ENCODE measurements at places on chromosomes 1 and 21.
A peak's percentile ranks its signal among the peaks of the same experiment; 100 is the strongest.

DNA sequence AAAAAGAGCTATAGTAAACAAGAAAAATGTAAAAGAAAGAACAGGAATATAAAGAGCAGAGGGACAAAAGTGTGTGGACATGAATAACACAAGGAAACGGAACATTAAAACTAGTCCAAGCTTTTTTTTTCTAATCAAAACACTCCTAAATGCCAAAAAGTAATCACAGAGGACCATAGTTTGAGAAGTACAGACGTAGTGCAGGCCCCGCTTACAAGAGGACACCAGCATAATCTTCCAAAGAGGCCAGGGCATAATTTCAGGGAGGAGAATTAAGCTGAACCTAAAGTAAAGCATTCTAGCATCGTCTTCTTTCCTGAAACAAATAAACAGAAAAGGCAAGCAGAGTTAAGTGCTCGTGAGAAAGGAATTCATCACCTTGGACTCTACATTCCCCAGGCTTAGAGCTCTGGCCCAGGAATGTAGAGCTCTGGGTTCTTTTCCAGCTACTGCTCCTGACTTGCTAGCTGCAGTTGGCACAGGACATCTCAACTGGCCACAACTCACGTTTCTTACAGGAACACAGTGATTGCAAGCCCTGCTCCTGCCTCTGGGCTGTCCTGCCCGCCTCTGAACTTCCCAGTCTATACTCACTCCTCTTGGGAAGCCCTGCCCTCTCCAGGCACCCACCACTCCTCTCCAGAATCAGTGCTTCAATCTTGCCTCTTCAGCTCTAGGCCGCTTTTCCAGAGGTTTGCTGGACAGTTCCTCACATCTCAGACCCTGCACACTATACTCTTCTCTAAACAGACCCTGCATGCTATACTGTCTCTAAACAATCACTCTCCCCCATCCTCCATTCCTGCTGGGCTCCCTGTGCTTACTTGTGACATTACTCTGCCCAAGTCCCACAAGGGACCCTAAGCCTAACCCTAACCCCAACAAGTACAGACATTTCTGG lies 9.8 kb downstream of the RGS8 start:
- DNase-seq = no peak

- DNase-seq = no peak
Measured at GRCh38 chr1:12085643-12086260, 22.6 kb downstream of the TNFRSF8 start.

DNA sequence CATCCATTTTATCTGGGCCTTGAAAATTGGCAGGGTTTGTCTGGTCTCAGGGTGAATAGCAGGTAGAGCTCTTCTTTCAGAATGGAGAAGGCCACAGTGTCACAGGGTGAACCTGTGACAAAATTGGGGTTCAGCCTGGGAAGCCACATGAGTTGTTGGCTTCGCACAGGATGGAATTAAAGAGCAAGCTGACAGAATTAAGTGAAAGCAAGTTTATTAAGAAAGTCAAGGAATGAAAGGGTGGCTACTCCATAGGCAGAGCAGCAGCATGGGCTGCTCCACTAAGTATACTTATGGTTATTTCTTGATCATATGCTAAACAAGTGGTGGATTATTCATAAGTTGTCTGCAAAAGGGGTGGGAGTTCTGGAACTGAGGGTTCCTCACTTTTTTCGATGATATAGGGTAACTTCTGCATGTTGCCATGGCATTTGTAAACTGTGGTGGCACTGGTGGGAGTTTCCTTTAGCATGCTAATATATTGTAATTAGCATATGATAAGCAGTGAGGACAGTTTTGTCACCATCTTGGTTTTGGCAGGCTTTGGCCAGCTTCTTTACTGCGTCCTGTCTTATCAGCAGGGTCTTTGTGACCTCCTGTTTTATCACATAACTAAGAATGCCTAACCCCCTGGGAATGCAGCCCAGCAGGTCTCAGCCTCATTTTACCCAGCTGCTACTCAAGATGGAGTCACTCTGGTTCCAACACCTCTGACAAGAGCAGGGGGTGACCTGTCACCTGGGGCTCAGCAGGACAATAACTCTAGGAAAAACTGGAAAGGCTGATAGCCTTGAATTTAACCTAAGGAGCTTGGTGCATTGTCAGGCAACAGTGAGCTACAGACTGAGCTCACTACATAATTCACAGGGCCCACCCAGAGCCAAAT lies 5.1 kb downstream of the IFNAR2 start:
- DNase-seq = no peak

- DNase-seq = no peak
Measured at GRCh38 chr1:217781056-217781455, 149.9 kb downstream of the SPATA17 start.

- no peak for DNase-seq
Measured at GRCh38 chr1:229640455-229640854, 14.4 kb downstream of the URB2 start.

GRCh38 chr1:207026104-207026534 lies 6.4 kb downstream of the C1orf116 start:
- no peak for DNase-seq

DNA sequence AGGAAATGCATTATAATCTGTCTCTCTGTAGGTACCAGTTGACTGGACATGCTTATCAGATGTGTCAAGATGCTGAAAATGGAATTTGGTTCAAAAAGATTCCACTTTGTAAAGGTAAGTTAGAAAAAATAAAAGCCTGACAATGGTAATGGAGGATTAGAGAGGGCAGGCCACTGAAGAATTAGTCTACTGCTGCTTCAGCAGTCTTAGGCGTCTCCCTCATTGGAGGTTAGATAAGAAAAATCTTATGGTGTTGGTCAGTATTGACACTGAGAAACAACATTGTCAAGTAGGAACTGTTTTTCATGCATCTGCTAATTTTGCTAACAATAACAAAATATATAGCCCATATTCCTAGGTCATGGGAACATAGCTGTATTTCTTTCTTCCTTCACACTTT lies 20.1 kb downstream of the CR2 start:
- no peak for DNase-seq

DNA sequence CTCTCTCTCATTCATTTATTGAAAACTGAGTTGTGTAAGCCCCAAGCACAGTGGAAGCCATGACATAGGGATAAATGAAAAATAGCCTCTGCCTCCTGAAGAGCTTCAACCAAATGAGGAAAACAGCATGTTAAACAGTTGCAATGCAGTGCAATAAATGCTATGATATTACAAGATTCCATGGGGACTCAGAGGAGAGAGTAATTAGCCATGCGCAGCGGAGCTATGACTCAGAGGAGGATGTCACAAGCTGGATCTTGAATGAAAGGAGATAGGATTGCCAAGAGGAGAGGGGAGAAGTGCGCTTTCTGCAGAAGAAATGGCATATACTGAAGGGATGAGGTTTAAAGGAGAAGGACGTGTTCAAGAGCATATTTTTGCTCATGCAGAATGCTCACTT lies 231.3 kb upstream of the PLXNA2 start:
- no peak for DNase-seq

DNA sequence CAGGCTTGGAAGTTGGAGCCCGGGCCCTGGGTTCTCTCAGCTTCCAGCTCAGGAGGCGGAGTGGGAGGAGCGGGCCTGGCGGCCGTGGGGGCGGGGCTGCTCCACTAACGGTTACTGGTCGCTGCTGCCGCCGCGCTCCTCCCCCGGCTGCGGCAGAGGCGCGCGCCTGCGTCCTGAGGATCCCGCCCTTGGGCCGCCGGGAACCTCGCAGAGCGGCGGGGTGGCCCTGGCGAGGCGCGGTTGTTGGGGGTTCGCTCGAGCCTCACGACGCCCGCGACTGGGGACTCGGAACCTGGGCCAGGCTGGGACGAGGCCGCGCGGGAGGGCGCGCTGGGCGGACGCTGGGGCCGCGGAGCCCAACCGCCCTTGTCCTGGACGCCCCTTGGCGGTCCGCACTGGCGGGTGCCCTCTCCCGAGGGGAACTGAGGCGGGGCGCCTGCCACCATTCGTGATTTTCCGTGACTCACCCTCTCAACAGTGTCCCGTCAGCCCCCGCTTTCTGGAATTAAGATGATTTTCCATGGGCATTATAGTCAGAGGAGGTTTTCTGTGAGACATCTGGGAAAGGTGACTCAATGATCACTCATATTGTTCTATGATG lies 34.1 kb downstream of the OR2G3 start:
- peak; percentile 39 for DNase-seq

GRCh38 chr1:248824701-248825100 lies 1.0 kb downstream of the SH3BP5L start:
- no peak for DNase-seq

- DNase-seq = no peak
Measured at GRCh38 chr1:27689423-27690173, 17.6 kb upstream of the IFI6 start.

DNA sequence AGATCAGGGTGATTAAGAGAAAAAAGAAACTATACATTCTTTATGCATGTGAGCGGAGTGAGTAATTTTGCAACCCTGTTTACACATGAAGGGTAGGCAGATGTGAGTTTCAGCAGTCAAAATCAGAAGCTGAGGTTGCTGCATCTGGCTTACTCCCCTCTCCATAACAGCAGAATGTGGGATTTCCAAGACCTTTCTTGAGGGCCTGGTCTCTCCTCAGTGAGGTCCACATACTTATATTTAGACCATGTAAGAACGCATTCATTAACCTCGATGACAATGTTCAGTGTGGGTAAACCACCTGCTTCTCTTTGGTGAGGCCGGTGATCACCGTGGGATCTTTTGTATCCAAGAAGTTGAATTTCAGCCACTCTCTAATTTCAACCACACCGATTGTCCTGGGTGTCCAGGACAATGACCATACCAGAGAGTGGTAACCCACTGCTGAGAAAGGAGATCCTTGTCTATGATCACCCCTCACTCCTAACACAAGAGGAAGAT lies 18.7 kb upstream of the RAP1A start:
- DNase-seq = no peak
